ENCODE measurements at places on chromosomes 16 and 17.

DNA sequence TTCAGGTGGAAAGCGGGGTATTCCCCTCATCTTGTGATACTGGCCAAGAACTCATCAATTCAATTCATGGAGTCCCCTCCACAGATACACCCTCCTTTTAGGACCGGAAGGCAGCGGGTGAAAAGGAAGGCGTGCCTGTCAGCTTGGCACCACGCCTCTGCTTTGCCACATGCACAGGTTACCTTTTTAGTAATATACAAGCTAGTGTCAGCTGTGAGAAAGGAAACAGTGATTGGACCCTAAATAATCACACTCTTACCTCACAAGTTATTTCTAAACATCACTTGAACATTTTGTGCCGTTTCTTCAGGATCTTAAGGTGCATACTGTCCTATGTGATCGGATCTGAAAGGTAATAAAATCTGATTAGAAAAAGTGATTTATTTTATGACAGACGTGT lies 15.7 kb downstream of the ZDHHC7 start:
- DNase-seq = no peak

DNA sequence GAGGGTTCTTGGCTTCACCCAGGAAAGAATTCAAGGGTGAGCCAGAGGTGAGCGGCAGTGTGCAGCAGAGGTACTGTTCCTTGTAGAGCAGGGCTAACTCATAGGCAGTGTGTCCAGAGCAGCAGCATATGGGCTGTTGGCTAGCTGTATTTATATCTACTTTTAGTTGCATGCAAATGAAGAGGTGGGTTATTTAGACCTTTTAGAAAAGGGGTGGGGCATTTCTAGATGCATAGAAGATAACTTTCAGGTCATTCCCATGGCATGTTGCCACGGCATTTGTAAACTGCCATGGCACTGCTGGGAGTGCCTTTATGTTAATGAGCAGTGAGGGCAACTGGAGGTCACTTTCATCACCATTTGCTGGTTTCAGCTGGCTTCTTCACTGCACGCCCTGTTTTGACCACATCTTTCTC lies 141.0 kb downstream of the STX8 start:
- no peak for DNase-seq

DNA sequence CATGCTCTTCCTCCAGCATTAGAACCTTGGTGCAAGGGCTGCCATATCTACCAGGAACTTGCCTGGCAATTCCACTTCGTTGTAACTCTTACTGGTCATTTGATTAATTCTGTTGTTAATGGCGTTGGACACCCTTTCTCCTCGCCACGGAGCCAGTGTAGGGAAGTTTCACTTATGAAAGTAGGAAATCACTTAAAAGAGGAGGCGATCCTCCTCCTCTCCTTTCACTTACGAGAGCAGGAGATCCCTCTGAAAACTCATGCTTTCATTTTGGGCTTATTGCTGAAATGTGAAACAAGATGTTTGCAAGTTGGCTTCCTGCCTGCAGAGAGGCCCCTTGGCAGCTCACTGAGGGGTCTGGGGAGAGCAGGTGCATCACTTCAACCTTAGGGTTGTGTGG lies 226.0 kb downstream of the SNX29 start:
- DNase-seq = no peak

GRCh38 chr16:17313793-17314547 lies 156.8 kb downstream of the XYLT1 start:
- no peak for DNase-seq

- DNase-seq = no peak
Observed at GRCh38 chr17:77315551-77316190, 174.9 kb downstream of the SEC14L1 start.

Measured in NCI-H2171 treated with DMSO at 0.1 percent for 48 hours (cell line).